ENCODE measurements at places on chromosomes 2 and 18.

DNA sequence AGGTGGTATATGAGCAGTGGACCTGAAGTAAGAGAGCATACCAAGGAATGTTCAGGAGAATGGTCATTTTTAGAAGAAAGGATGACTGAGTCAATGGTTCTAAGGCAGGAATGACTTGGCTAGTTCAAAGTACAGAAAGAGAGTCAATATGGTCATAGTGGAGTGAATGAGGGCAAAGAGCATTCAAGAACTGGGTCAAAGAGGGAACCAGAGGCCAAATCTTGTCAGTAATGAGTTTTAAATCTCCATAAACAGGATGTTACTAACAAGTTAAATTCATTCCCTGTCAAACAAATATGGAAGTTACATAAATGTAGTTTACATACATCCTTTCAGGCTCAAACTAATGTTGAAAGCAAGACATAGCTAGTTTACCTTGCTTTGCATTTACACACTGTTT lies 16.1 kb downstream of the CALCRL start:
- no peak for DNase-seq

- no peak for DNase-seq
Observed at GRCh38 chr18:62370366-62370765, 45.3 kb downstream of the TNFRSF11A start.

- DNase-seq, result no peak
Observed at GRCh38 chr2:32926708-32927084, 20.1 kb upstream of the LTBP1 start.

- DNase-seq, result no peak
Observed at GRCh38 chr2:101737478-101738255, 40.2 kb downstream of the MAP4K4 start.

GRCh38 chr2:186717320-186718007 lies 23.6 kb downstream of the FAM171B start:
- no peak for DNase-seq
